ENCODE measurements at places on chromosomes 2 and 18.

DNA sequence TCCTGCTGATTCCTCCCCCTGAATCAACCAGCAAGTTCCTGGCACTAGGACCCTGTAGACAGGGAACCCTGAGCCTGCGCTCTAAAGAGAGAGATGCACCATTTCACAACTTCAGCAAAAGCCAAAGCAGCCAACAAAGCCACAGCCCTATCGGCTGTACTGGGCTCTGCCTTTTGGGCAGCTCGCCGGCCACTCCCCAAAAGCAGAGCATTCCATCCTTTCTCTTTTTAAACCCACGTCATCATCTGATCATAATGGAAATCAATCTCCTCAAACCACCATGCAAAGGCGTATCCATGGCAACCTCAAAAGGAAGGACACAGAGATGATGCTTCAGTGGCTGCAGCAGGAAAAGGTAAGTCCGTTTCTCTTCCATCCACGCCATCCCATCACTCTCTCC lies 5.3 kb upstream of the DCTN1 start:
- no peak for DNase-seq

DNA sequence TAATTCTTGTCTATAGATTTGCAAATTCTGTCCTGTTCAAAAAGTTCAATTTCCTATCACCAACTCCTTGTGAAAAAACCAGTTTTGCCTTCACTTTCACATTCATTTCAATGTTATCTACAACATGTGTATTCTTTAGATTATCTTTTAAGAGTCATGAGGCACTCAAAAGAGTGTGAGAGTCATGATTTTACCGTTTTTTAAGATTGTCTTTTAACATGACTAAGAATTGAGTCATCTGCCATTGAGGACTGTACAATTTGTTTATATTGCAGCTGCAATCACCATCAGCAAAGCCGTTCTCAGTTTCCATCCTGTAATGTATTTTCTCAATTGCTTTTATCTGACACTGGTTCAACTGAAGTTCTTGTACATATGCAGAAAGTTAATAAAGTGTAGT lies 275.8 kb downstream of the LNPK start:
- no peak for DNase-seq

DNA sequence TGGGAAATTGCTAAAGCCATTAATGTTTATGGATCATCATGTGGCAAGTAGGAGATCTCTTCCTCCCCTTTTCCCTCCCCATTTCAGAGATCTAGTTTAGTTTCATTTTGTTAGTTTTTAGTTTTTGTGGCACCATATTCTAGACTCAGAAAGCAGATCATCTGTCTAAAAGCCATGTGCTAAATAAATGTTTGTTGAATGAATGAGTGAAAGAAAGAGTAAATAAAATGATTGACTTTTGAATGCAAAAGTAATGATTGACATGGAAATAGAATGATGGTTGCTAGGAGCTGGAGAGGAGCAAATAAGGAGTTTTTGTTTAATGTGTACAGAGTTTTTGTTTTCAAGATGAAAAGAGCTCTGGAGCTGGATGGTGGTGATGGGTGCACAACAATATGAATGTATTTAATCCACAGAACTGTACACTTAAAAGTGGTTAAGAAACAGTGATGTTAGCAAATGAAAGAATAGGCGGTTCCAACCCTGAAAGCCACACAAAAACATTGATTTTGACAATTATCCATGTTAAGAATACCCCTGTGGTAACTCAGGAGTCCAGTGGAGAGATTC lies 23.6 kb downstream of the TMEM178A start:
- DNase-seq, result no peak

- no peak for DNase-seq
Observed at GRCh38 chr2:20672201-20672951, 5.4 kb downstream of the GDF7 start.
